ENCODE measurements at places on chromosomes 3 and 15. TPM values are rescaled to one million over a fixed set of nuclear protein-coding genes. Genes with fewer than 3 reads are reported as not detected.

The FBLN2 gene
- total RNA-seq = 28.9 TPM

The EXD1 gene
- not detected for total RNA-seq

The PTH1R gene
- 6.8 TPM for total RNA-seq

The BTLA gene
- not detected for total RNA-seq
